Activated CD4-positive, alpha-beta T cell treated with anti-CD3 and anti-CD28 coated beads for 48 hours (primary cell): ENCODE measurements at places on chromosomes 7 and 10.
A peak's percentile ranks its signal among the peaks of the same experiment; 100 is the strongest.

DNA sequence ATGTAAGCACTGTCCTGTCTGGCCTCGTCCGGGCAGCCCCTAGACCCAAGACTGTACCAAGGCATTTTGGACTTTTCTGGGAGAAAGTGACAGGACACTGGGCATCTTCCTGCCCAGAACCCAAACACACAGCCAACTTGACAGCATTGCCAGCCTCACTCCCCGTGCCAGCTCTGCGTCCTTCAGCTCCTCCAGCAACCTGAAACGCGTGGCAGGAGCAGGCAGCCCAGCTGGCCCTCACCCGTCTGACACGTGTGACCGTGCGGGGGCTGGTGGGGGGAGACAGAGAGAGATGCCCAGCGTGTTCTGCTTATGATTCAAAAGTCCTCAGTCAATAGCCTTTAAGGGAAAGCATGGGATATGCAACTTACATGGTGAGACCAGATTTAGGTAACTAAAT, 50.3 kb upstream of the SLC29A3 start:
- no peak for DNase-seq

DNA sequence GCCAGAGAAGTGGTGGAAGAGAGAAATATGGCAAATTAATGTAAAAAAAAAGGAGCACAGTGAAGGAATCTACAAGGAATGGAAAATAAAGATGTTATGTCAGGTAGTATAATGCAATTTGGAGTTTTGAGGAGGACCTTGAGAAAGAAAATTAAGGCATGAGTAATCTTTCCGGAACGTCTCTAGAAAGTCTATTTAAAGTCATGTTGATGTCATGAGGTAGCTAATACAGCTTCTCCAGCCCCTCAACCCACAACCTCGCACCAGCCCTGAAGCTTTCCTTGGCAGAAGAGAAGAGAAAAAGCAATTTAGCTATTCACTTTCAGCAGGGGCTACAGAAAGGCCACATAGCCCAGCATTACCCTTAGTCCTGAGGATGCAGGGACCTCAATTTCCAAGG, 22.5 kb downstream of the TRDMT1 start:
- DNase-seq, result no peak

DNA sequence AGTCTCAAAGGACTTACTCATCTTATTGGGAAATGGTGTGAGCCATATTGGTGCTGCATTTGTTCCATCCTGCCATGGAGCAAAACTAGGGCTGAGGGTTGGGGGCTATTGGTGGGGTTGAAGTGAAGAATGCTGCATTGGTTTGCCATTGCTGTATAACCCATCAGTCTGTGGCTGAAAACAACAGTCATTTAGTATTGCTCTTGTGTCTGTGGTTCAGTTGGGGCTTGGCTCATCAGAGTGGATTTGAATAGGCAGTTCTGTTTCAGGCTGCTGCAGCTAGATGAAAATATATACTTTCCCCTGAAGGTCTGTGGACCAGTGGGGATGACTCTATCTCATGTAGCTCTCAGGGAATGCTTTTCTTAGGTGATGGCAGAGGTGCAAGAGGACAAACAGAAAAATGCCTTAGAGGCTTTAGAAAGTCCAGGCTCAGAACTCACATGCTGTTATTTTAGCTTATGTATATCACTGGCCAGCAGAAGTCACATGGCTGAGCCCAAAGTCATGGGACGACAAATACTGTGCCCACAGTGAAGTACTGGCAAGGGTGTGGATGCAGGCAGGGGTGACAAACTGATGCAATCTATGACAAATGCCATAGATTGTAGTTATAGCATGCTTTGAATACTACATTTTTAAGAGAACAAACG, 15.2 kb upstream of the EXOC6 start:
- peak; percentile 26 for DNase-seq

DNA sequence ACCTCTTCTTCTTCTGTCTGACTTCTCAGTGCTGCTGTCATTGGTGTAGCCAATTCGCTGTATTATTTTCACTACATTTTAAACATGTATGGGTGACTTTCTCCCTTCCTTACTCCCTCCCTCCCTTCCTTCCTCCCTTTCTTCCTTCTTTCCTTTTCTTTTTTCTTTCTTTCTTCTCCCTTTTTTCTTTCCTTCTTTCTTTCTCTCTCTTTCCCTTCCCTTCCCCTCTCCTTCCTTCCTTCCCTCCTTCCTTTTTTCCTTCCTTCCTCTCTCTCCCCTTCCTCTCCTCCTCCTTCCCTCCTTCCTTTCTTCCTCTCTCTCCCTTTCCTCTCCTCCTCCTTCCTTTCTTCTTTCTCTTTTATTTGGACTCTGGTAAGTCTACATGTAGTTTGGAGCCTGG, 240.8 kb downstream of the GATA3 start:
- no peak for DNase-seq

- DNase-seq, result no peak
These were observed 15.2 kb downstream of the PROSER2 start for GRCh38 chr10:11838298-11838852.

GRCh38 chr7:6172910-6173295, 99.5 kb downstream of the CYTH3 start:
- DNase-seq, result no peak

DNA sequence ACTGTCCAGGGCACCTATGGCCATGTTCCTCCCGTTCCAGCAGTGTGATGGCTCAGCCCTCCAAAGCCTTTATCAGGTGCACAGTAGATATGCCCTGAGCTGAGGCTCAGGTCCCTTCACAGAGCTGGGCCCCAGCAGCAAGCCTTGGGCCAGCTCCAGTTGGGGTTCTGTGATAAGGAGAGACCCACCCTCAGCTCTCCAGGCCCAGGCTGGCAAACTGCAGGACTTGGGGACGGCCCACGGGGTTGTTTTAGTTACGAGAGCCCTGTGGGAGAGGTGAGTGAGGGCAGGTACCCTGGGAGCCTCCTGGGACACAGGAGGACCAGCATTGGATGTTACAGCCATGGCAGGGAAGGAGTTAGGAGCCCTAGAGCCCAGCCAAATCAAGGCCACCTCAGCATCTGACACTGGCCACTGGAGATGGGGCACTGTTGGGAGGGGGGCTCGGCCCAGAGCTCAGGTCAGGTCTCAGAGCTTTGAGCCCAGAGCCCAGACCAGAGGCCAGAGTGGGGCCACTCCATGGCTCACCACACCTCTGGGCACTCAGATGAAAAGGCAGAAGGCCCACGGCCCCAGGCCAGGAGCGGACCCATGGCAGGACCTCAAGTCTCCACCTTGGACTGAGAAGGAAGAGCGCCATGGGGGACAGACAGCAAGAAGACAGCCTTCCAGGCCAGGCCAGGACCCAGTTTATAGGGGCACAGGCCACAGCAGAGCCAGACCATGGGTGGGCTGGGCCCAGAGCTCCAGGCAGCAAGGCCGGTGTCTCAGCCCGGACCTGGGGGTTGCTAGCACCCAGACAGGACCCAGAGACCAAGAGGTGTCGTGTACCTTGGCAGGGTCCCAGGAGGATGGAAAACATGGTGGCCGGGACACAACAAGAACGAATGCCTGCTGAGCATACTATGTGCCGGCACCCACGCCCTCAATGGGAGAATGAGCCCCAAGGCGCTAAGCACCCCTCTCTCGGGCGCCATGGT, 12.8 kb downstream of the GRID1 start:
- DNase-seq, result no peak

- DNase-seq, result no peak
These were observed 57.1 kb downstream of the STK17A start for GRCh38 chr7:43639858-43640491.

- no peak for DNase-seq
These were observed 584.0 kb upstream of the GHITM start for GRCh38 chr10:83555264-83555663.

DNA sequence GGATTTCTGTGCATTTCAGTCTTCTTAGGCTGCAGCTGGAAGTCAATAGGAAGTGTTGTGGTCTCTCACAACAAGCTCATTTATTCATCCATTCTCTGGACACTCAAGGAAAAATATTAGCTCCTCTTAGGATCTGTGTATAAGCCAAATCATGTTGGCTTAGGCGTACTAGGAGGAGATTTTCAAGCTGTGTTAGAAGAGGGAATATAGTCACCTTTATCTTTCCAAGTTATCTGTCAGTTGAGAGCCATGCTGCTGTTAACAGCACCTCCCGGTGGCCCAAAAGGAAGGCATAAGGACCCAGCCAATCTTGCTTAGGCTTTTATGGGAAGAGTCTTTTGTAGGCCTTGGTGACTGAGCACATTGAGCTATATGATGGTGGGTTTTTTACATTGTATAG, 220.0 kb downstream of the LRMDA start:
- no peak for DNase-seq

DNA sequence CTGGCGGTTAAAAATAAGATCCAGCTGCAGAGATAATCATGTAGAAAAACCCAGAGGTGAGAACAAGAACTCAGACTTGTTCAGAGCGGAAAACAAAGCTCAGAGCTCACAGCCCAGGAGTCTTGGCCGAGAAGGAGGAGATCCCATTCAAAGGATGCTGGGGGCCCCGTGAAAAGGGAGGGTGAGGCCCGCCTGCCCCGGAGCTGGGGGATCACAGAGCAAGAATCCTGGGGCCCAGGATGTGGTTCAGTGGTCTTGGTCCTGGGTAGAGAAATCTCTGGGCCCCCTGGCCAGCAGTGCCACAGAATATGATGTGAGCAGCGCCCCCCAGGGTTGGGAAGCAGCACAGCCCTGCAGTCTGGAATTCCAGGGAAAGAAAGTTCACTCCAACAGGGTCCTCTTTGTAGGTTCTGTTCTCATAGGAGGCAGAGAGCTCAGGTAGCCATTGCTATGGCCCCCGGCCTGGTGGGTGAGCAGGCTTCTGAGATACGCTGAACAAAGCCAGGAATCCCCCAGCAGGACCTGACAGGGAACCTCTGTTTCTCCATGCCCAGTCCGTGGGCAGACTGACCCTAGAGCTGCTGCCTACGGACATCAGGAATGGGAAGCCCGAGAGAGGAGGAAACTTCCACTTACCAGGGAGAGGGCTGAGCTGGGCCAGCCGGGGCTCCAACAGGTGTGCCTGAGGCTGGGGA, 77.7 kb upstream of the GNA12 start:
- DNase-seq, result no peak

GRCh38 chr10:77770868-77771175, 133.2 kb upstream of the KCNMA1 start:
- no peak for DNase-seq

DNA sequence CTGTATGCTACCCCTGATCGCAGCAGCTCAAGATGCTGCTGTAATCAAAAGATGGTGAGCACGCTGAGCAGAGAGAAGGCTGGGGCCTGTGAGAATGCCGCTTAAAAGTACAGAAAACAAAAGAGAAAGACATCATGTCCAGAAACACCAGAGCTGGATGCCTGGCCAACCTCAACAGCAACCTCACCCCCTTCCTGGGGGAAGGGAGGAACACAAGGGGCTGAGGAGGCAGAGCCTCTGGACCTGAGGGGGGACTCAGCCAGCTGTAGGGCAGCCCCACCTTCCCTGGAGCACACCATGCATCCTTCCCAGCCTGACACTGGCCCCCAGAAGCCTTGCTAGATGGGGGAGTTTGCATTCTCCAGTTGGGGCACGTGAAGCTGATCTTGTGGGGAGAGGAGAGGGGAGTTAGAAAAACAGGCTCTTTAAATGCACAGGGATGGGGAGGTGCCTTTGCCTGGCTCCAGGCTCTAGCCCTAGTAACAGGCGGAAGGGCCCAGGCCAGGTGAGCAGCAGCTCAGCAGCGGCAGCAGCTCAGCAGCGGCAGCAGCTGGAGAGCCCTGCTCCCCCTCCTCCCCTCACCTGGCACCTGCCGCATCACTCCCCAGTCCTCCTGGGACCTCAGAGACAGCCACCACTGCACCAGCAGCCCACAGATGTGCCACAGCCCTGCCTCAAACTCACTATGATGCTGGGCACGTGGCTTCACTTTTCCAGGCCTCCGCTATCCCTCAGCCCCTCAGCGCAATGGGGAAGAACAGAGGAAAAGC, 156.3 kb downstream of the NEURL1 start:
- no peak for DNase-seq

DNA sequence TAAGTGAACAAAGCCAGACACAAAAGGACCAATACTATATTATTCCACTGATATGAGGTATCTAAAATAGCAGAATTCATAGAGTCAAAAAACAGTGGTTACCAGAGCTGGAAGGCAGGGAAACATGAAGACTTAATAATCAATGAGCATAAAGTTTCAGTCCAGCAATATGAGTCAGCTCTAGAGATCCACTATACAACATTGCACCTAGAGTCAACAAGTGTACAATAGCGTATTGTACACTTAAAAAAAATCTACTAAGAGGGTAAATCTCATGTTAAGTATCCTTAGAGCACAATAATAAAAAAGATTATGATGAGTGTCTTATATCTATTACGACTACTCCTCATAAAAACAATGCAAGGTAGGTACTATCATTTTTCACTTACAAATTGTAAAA, 36.1 kb downstream of the C10orf90 start:
- DNase-seq, result no peak

DNA sequence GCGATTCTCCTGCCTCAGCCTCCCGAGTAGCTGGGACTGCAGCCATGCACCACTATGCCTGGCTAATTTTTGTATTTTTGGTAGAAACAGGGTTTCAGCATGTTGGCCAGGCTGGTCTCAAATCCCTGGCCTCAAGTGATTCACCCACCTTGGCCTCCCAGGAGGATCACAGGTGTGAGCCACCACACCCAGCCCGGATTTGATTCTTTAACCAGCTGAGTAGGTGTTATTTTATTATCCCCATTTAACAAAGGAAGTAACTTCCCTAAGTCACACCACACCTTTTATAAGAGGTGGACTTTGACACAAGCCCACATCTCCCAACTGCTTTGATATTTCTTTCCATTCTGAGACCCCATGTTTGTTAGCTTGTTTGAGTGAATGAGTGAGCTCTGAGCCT, 25.0 kb downstream of the SLC25A28 start:
- DNase-seq, result no peak

DNA sequence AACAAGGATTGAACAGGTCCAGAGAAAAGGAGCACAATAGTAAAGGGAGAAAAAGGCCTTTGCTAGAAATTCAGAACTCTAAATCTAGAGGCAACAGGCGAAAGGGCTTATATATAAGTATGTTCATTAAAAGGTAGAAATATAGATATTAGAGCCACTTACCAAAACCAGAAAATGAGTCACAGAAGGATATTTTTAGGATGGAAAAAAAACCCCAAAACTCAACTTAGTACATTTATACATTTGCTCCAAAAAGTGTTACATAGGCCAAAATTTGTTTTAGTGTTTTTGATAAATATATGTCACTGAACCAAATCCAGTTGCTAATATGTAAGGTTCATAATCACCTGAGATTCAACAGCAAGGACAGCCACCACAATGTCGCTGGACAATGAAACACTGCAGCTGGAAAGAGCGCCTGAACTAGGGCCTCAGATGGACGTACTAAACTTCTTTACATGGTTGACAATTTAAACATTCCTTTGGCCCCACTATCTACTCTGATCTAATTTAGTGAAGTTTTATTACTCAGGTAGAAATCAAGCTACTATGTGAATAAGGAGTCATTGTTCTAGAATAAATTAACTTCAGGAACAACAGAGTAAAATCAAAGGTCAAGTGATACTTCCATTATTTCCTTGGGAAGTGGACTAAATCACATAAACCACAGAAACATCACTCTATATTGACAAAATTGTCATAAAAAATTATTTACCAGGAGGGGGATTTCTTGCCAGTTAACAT, 10.9 kb downstream of the FAM3C start:
- DNase-seq, result no peak

GRCh38 chr7:92375013-92375412, 72.3 kb upstream of the GATAD1 start:
- no peak for DNase-seq

- no peak for DNase-seq
These were observed 23.4 kb downstream of the IQCE start for GRCh38 chr7:2582006-2582735.

GRCh38 chr10:123097039-123097438, 38.7 kb upstream of the HMX3 start:
- DNase-seq, result no peak
